ENCODE measurements at places on chromosomes 3 and 15.

DNA sequence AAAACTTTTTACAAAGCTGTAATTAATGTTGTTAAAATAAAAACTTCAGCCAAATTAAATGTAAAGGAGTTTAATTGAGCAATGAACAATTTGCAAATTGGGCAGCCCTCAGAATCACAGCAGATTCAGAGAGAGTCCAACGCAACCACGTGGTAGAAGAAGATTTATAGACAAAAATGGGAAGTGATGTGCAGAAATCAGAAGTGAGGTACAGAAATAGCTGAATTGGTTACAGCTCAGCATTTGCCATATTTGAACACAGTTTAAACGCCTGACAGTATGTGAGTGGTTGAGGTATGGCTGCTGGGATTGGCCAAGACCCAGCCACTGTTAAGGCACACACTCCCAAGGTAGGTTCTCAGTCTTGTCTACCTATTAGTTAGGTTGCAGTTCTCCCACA is 14.4 kb upstream of the PLA2G4D start:
- H3K36me3 ChIP-seq = peaks cover 1% of the 10 kb centered on the region
- no peak for DNase-seq
- no peak overlapping the region for H3K4me3 ChIP-seq
- peaks cover 23% of the 10 kb centered on the region for H3K4me1 ChIP-seq
- H3K27ac ChIP-seq = no peak overlapping the region
- H3K27me3 ChIP-seq = peaks cover 48% of the 10 kb centered on the region

GRCh38 chr15:74776821-74777768 is 4.8 kb upstream of the CSK start:
- H3K36me3 ChIP-seq = no peaks in the 10 kb centered on the region
- H3K27ac ChIP-seq = peak overlapping the region; percentile 92
- H3K4me1 ChIP-seq = peaks cover 61% of the 10 kb centered on the region
- peak overlapping the region; percentile 63 for H3K4me3 ChIP-seq

DNA sequence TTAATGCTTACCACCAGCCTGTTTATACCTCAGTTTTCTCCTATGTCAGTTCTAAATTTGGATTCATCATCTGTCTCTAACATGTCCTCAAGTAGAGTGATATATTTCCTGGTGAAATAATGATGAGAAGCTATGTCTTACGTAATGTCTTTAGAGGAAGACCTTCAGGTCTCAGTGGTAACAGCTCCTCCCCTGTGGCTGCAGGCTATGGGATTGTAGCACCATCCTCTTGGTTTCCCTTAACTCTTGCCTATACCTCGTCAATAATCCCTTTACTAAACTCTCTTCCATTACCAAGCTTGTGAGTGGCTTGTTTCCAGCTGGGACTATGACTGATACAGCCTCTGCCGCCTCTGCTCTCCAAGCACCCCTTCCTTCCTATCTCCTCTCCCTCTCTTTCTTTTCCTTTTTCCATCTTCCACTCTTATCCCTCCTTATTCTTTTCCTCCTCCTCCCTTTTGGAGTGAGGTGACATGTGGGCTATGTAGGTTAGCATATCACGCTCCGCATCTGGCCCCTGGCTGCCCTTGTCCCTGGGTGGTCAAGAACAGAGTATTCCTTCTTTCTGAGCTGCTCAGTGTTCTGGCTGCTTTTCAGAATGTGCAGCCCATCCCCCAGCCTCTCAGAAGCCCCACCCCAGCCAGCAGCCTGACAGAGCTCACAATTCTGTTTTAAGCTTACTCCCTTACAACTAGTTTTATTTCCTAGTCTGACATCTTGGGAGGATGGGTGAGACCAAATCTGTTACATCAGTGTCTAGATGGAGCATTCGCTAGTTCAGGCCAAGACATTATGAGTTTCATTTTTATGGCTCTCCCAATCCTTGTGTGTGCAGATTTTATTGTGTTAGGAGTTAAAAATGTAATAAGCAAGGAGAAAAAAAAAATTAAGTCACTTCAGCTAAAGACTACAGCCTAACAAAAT is 75.0 kb upstream of the RNU6-1 start:
- DNase-seq = no peak
- peaks cover 3% of the 10 kb centered on the region for H3K36me3 ChIP-seq
- no peaks in the 10 kb centered on the region for H3K4me1 ChIP-seq
- H3K27me3 ChIP-seq = peaks cover 24% of the 10 kb centered on the region
- no peak overlapping the region for H3K4me3 ChIP-seq

- DNase-seq = no peak
- H3K4me1 ChIP-seq = no peaks in the 10 kb centered on the region
- no peaks in the 10 kb centered on the region for H3K36me3 ChIP-seq
- H3K27me3 ChIP-seq = no peaks in the 10 kb centered on the region
These were observed 144.1 kb upstream of the ALCAM start for GRCh38 chr3:105222568-105223093.

DNA sequence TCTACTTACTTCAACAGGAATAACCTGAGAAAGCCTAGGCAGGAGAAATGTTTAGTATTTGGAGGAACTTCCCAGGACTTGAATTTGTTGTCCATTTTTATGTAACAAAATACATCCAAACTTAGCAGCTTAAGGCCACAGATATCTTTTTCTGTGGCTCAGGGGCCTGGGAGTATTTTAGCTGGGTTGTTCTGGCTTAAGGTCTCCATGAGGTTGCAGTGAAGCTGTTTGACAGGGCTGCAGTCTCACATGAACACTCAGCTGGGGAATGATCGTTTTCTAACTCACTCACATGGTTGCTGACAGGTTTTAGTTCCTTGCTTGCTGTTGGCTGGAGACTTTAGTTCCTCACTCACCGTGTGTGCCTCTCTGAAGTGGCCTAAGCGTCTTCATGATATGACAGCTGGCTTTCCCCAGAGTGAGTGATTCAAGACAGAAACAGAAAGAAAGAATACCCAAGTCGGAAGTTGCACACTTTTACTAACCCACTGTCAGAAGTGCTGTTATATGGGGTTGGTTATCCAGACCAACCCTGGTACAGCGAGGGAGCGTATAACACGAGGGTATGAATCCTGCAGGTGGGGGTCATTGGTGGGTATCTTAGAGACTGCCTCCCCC is 229.7 kb upstream of the TBL1XR1 start:
- H3K4me3 ChIP-seq = peak overlapping the region; percentile 57
- peaks cover 2% of the 10 kb centered on the region for H3K36me3 ChIP-seq
- H3K27ac ChIP-seq = peak overlapping the region; percentile 82
- H3K27me3 ChIP-seq = no peaks in the 10 kb centered on the region

GRCh38 chr3:70779296-70779695 is 466.9 kb upstream of the MDFIC2 start:
- no peak overlapping the region for H3K27ac ChIP-seq
- peaks cover 12% of the 10 kb centered on the region for H3K27me3 ChIP-seq
- H3K36me3 ChIP-seq = no peaks in the 10 kb centered on the region
- H3K4me1 ChIP-seq = no peaks in the 10 kb centered on the region

DNA sequence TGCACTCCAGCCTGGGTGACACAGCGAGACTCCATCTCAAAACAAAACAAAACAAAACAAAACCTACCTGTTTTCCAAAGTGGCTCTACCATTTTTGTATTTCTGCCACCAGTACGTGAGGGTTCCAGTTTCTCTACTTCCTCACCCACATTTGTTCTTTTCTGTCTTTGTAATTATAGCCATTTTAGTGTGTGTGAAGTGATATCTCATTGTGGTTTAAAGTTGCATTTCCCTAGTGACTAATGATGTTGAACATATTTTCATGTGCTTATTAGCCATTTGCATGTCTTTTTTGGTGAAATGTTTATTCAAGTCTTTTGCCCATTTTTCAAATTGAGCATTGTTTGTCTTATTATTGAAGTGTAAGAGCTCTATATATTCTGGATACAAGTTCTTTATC is 50.7 kb downstream of the TRA2B start:
- H3K4me3 ChIP-seq = no peak overlapping the region
- H3K27me3 ChIP-seq = peaks cover 10% of the 10 kb centered on the region
- no peak for DNase-seq

DNA sequence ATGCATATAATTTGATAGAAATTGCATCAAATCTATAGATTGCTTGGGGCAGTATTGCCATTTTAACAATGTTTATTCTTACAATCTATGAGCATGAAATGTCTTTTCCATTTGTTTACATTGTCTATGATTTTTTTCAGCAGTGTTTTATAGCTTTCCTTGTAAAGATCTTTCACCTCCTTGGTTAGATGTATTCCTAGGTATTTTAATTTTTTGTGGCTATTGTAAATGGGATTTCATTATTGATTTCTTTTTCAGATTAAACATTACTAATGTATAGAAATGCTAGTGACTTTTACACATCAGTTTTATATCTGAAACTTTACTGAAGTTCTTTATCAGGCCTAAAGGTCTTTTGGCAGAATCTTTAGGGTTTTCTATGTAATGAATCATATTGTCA is 237.6 kb upstream of the STAC start:
- H3K4me3 ChIP-seq = no peak overlapping the region
- no peaks in the 10 kb centered on the region for H3K4me1 ChIP-seq
- no peak overlapping the region for H3K27ac ChIP-seq
- no peaks in the 10 kb centered on the region for H3K27me3 ChIP-seq

DNA sequence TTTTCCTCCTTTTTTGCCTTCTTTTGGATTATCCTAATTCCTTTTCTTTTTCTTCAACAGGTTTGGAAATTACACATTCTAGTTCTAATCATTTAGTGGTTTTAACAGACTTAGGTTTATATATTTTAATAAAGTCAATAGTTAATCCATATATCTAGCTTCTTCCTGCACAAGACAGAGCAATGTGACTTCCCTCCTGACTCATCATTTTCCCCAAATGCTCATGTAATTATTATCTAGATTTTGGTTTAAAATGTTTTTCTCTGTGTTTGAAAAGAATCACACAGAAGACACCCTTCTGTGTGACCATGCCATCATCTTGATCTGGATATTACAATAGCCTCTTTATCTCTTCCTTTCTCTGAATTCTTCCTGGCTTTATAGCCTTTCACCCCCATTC is 28.6 kb upstream of the SSR3 start:
- peaks cover 9% of the 10 kb centered on the region for H3K4me1 ChIP-seq
- DNase-seq = no peak
- no peak overlapping the region for H3K4me3 ChIP-seq

DNA sequence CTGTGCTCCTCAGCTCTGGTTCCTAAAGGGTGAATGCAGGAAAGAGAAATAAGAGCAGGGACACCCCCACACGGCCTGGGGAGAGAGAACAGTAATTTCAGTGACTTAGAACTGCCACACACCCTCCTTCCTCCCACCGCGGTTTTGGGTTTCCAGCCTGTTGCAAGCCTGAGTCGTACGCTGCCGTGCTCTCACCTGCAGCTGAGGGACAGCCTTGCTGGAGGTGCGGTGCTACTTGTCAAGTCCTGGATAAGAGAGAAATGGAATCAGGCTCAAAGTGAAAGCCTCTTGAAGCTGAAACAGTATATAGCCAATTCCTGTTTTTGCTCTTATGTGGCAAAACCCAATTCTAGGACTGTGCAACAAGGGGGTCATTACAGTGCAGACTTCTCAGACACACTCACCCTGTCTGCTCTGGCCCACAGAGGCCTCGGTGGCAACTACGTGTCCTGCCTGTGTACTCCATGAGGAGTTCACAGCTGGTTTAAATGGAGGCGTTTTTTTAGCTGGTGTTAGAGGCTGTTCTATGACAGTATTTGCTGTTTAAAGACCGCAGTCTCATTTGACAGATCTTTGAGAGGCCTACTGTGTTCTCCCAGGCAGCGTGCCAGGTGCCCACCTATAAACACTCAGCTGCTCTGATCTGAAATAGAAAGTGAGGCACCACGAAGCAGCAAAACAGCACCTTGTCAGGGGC is 42.9 kb downstream of the TBC1D2B start:
- no peaks in the 10 kb centered on the region for H3K27me3 ChIP-seq
- H3K27ac ChIP-seq = peak overlapping the region; percentile 92
- DNase-seq = peak; percentile 95

- H3K4me3 ChIP-seq = no peak overlapping the region
- H3K27ac ChIP-seq = no peak overlapping the region
- DNase-seq = no peak
- peaks cover 8% of the 10 kb centered on the region for H3K4me1 ChIP-seq
- H3K27me3 ChIP-seq = peaks cover 8% of the 10 kb centered on the region
These were observed 89.0 kb downstream of the DHX36 start for GRCh38 chr3:154235330-154235729.

- H3K4me1 ChIP-seq = peaks cover 31% of the 10 kb centered on the region
- H3K27me3 ChIP-seq = no peaks in the 10 kb centered on the region
- no peak for DNase-seq
- H3K36me3 ChIP-seq = peaks cover 46% of the 10 kb centered on the region
These were observed 429.4 kb downstream of the SHQ1 start for GRCh38 chr3:72418856-72419255.

DNA sequence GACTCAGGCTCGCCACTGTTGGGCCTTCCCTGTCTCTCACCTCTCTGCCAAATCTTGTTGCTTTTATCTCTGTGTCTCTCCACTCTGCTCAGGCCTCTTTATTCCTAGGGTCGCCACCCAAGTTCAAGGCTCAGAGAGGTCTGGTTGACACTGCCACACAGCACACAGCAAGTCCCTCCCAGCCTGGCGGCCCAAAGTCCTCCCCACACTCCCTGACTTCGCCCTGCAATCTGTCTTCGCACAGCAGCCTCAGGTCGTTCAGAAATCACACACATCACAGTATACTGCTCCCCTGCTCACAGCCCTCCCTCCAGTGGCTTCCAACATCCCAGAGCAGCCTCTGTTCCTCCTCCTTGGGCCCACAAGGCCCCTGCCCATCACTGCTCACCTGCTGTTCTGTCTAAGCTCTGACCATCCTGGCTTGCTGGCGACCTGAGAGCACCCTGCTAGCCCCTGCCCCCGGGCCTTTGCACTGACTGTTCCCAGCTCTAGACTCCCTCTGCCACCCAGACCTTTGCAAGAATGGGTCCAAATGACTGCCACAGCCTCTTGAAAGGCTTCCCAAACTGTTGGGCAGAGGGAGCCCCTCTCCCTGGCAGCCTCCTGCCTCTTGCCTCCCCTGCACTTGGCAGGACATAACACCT is 48.4 kb downstream of the MGLL start:
- no peak overlapping the region for H3K27ac ChIP-seq
- DNase-seq = no peak
- peaks cover 3% of the 10 kb centered on the region for H3K36me3 ChIP-seq

- no peaks in the 10 kb centered on the region for H3K36me3 ChIP-seq
- no peak overlapping the region for H3K4me3 ChIP-seq
- no peaks in the 10 kb centered on the region for H3K4me1 ChIP-seq
These were observed 1037.2 kb downstream of the SQOR start for GRCh38 chr15:46672041-46672440.

DNA sequence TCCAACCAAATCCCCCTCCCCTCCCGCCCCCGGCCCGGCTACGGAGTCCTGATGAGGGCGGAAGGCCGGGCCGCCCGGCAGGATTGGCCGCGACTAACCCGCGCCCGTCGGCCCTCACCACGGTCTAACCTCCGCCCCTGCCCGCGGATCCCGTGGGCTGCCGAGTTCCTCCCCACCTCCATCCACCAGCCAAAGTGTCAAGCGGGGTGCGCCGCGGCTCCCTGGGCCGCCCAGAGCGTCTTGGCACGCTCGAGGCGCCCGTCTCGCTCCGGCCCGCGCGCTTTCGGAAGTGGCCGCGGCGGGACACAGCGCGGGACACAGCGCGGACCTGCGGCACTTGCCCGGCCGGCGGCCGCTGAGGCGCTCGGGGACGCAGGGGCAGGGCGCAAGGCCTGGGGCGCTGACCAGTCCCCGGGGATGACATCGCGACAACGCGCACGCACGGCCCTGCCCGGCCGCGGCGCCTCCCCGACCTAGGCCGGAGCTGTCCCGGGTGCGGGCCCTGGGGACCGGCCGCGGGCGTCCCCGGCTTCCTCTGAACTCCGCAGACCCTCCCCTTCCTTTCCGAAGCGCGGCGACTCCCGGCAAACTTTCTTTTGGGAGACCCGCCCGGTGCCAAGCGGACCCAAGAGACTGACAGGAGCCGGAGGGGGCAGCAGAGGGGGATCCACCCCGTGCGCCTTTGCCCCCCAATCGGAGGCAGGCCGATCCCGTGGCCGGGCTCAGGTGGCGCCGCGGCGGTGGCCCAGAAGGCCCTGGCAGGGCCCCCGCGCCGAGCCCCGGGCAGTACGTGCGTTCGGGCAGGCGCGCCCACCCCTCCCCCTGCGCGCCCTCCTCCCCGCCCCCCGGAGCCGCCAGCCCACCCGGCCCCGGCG is 112.8 kb upstream of the ICE2 start:
- peak overlapping the region; percentile 96 for H3K27ac ChIP-seq
- DNase-seq = peak; percentile 72
- H3K4me1 ChIP-seq = peaks cover 59% of the 10 kb centered on the region
- peak overlapping the region; percentile 86 for H3K4me3 ChIP-seq

All from activated CD8-positive, alpha-beta memory T cell treated with anti-CD3 and anti-CD28 coated beads, Interleukin-2, amount 10 ng/mL, durations not matched to agents 7 days and 5 days (primary cell).